Stimulated activated CD8-positive, alpha-beta memory T cell treated with anti-CD3 and anti-CD28 coated beads, Interleukin-7, amount 100 ng/mL, for 1 hour (primary cell): ENCODE measurements at places on chromosomes 6 and 20.

GRCh38 chr6:35036059-35036827 lies 104.9 kb downstream of the TCP11 start:
- DNase-seq: no peak

DNA sequence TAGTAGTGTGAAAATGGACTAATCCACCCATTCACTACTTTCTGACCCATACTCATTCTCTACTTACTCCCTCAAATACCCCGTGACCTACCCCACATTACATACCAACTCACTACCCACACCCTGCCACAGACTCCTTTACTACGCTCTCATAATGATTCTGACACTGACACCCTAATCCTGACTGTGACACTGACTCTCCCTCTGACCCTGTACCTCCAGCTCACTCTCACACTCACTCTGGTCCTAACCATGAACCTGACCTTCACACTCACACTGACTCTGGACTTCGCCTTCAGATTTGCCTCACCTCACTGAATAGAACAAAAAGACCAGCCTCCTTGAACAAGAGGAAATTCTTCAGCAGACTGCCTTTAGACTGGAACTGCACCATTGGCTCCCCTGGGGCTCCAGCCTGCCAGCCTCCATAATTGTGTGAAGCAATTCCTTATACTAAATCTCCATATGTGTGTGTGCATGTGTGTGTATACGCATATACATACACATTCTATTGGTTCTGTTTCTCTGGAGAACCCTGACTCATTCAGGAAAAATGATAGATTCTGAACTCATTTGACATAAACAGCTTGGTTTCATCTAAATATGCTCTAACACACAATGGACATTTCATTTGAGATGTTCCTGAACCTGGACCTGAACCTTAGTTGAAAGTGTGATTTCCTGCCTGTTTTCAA lies 10.5 kb upstream of the ZNF343 start:
- DNase-seq: no peak

- DNase-seq: no peak
These were observed 13.8 kb downstream of the CCN5 start for GRCh38 chr20:44728801-44729443.

- no peak for DNase-seq
These were observed 3.9 kb upstream of the IPCEF1 start for GRCh38 chr6:154360476-154360875.

- DNase-seq: no peak
These were observed 1066.8 kb upstream of the CITED2 start for GRCh38 chr6:140441256-140441655.

- DNase-seq: no peak
These were observed 255.5 kb downstream of the TBC1D7 start for GRCh38 chr6:13072686-13073347.

DNA sequence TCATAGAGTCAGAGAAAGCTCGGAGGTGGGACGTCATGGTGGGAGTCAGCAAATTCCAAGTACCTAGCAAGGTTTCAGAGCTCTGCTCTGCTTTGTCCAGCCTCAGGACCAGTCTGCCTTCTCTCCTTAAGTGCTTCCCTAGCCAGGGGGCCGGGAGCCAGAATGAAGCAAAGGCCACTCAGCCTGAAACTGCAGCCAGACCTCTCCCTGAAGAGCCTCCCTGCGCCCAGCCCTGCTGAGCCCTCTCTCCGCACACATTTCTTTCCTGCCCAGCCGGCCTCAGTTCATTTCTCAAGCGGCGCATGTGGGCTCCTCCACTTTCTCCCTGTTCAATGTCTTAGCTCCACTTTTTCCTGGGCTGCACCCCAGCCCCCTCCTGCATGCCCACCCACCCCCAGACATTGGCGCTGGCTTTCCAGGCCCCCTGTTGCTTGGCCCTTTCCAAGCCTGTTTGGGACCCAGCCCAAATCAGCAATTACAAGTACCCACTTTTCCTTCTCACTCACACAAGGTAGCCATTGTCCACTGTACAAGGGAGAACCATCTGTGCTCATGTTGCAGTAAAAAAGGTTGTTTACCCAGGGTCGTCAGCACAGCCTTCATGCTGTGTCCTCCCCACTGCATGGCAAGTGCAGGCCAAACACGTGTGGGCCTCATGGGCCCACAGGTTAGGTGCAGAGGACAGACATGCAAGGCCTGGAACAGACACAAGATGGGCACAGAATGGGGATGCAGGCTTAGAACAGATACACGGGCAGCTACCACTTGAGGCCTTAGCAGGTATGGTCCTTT lies 147.1 kb downstream of the MRPL14 start:
- no peak for DNase-seq

GRCh38 chr6:14975471-14975817 lies 270.4 kb upstream of the JARID2 start:
- DNase-seq: no peak

GRCh38 chr6:38555606-38556005 lies 84.1 kb downstream of the BTBD9 start:
- no peak for DNase-seq

- no peak for DNase-seq
These were observed 42.9 kb downstream of the MDN1 start for GRCh38 chr6:89776583-89777233.

- DNase-seq: no peak
These were observed 60.1 kb upstream of the PTPRK start for GRCh38 chr6:128580224-128581110.

- no peak for DNase-seq
These were observed 56.8 kb downstream of the CEBPB start for GRCh38 chr20:50247196-50248094.

- DNase-seq: no peak
These were observed 32.4 kb upstream of the FAM184A start for GRCh38 chr6:119110601-119111548.

DNA sequence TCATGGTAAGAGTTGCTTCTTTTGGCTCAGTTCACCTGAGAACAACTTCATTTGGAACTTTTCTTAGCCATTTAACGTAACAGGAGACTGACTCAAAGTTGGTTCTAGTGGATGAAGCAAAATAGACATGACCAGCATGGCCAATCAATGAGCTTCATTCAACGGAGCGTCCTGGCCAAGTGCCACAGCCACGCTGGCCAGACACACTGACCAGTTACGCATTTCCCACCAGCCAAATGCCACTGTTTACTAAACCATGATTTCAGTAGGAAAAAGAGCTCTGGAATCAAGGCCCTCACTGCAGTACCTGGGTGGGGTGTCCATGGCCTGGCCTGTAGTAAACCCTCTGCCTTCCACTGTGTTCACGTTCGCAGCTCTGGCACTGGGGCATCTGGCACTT lies 80.4 kb downstream of the POPDC3 start:
- DNase-seq: no peak
